Brain (organoid and tissue), 16 donors: ENCODE measurements at places on chromosomes 6 and 20. TPM values are rescaled to one million over a fixed set of nuclear protein-coding genes. Genes with fewer than 3 reads are reported as not detected.
A peak's percentile ranks its signal among the peaks of the same experiment; 100 is the strongest.

The SOX18 gene
- polyA plus RNA-seq = 7.2 TPM

GRCh38 chr6:155062866-155063341 lies 67.8 kb downstream of the TIAM2 start:
- DNase-seq = no peak

- no peak for DNase-seq
Measured at GRCh38 chr20:13934992-13935894, 55.2 kb downstream of the SEL1L2 start.

- peak; percentile 61 for DNase-seq
Measured at GRCh38 chr6:53066077-53066417, 843 bp downstream of the FBXO9 start.

The STMND1 gene
- polyA plus RNA-seq = 4.0 TPM

The GSTA3 gene
- polyA plus RNA-seq = not detected

GRCh38 chr6:107534571-107535141 lies 44.7 kb downstream of the SOBP start:
- DNase-seq = no peak

DNA sequence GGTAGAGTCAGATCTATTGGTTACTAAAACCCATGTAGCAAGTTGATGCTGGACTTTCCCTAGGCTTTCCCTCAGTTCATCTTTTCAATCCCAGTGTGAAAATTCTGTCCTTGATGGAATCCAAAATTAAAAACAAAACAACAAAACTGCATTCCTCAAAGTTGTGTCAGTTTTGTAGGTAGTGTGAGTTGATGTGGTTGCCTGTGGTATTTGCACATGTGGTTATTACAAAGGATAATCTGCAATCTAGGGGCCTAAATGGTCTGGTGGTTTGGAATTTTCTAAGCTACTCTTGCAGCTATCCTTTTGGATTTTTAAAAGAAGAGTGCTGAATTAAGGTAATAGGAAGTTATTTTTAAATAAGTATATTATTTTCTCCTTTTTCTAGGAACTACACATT lies 132.2 kb upstream of the SCGN start:
- no peak for DNase-seq

- no peak for DNase-seq
Measured at GRCh38 chr6:19664050-19664449, 173.1 kb upstream of the ID4 start.

- DNase-seq = no peak
Measured at GRCh38 chr6:2630891-2631571, 119.7 kb downstream of the MYLK4 start.

The CRISP2 gene
- polyA plus RNA-seq = not detected

DNA sequence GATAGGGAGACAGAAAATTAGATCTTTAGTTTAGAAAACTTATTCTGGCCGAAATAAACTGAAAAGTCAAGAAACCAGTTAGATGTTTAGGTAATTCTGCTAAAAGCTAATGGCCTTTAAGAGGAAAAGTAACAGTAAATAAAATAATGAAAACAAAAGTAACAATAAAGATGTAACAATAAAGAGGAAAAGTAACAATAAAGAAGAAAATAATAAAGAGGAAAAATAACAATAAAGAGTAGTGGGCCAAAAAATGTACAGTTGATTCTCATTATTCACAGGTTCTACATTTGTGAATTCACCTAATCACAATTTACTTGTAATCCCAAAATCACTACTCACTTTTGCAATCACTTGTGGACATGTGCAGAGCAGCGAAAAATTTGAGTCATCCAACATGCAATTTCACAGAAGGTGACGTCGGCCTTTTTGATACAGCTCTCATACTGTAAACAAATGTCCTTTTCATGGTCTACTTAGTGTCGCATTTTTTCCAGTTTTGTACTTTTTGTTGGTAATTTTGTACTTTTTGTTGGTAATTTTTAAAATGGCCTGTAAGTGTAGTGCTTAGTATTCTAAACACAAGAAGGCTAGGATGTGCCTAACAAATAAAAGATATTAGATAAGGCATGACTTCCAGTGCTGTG lies 24.0 kb downstream of the HBS1L start:
- no peak for DNase-seq

DNA sequence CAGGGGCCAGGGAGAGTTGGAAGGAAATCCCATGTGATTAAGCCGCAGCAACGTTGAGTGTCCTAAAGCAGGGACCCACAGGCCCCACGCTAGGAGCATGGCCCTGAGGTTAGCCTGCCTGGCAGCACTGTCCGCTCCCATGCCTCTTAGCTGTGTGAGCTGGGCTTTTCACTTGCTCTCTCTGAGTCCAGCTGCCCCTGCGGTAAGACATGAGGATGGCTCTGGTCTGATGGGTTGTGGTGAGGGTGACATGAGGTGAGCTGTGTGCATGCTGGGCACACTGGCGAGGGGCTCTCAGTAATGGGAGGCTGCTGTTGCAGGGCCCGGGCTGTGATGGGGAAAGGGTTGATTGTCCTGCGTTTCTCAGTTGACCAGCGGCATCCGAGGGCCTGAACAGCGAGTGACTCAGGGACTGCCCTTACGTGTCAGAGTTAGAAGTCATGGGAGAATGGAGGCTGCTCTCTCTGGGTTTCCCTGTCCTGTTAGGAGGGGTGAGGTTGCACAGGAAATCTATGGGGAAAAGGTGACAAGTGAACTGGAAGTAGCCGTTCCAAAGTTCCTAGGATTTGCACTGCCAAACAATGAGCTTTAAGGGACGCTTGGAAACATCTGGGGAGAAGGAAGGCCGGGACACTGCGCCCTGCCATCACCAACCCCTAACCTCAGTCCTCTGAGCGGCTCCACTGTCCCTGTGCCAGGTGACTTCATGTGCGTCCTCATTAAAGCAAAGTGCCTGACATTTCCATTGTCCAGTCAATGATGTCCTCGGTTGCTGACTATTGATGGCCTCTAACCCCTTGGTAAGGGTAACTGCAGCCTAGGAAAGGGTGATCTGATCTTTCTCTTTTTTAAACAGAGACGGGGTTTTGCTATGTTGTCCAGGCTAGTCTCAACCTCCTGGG lies 51.3 kb downstream of the ADNP start:
- no peak for DNase-seq

- DNase-seq = peak; percentile 78
Measured at GRCh38 chr20:53216856-53217576, 244.9 kb downstream of the TSHZ2 start.

DNA sequence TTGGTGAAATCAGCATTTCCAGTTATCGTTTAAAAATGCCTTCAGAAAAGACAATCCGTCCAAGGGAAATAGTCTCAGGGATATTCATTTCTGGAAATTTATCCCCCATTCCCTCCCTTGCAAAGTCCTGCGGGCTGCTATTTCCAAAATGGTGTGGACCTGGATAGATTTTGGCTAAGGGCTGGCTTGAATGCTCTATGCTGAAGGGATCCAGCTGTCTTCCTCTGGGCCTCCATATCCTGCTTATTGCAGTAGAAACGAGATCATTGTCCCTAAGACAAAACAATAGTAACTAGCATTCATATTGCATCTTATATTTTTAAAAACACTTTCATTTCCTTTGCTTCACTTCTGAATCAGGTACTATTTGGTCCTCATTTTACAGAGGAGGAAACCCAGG lies 129.9 kb downstream of the ANKRD60 start:
- DNase-seq = no peak
